Activated T-cell treated with anti-CD3 and anti-CD28 coated beads for 4 hours (primary cell): ENCODE measurements at places on chromosomes 13 and 19.

- DNase-seq = no peak
These were observed 12.9 kb downstream of the CEBPG start for GRCh38 chr19:33386361-33386858.

GRCh38 chr13:39600766-39601165 is 2.2 kb downstream of the LHFPL6 start:
- no peak for DNase-seq

DNA sequence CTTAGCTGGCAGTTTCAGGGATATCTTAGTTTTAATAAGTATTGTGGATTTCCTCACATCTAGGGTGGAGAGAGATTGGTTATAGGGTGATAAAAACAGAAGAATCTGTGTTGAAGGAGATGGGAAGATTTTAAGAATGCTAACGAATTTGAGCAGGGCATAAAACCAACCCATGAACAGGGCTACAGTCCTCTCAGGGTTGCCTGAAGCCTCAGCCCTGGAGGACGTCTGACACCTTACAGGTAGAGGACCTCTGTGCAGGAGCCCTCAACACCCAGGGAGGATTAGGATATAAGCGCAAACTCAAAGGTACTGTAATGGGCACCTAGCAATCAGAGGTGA is 461 bp upstream of the WASF3 start:
- DNase-seq = no peak

DNA sequence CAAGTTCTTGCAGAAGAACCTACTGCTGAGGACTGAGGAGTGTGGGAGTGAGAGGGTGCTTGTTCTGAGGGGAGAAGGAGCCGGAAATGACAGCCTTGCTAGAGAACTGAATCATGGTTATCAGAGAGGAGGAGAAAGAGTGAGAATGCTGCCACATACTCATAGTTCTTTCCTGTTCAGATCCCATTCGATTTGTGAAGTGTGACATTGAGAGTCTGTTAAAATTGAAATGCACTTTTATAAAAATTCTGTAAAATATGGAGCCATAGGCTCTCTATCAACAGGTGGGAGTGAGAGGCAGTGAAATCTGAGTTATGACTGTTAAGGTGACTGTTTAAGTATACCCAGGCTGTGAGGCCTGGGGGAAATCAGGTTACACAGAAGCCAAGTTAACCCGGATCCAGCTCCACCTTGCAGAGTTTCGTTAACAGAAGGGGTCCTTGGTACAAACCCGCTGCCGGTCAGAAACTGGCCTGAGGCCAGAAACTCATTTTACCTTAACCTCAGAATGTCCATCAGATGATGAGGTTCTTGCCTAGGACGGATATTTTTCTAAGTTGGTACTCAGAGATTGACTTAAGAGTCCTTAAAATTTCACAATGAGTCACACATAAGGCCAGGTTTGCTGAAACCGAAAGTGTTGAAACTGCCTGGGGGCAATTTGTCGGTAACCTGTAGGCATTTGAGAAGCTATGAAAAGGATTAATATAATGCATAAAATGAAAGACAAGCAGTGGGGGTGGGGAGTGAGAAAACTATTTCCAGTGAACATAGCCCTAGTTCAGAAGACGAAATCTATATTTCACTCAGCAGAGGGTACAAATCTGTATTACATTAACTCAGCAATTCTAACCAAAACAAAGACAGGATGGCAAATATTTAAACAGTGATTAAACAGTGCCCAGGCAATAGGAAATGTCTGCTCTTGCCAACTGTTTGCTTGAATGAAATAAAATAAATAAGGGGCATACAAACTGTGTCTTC is 350.5 kb downstream of the KCNRG start:
- peak; percentile 29 for DNase-seq

DNA sequence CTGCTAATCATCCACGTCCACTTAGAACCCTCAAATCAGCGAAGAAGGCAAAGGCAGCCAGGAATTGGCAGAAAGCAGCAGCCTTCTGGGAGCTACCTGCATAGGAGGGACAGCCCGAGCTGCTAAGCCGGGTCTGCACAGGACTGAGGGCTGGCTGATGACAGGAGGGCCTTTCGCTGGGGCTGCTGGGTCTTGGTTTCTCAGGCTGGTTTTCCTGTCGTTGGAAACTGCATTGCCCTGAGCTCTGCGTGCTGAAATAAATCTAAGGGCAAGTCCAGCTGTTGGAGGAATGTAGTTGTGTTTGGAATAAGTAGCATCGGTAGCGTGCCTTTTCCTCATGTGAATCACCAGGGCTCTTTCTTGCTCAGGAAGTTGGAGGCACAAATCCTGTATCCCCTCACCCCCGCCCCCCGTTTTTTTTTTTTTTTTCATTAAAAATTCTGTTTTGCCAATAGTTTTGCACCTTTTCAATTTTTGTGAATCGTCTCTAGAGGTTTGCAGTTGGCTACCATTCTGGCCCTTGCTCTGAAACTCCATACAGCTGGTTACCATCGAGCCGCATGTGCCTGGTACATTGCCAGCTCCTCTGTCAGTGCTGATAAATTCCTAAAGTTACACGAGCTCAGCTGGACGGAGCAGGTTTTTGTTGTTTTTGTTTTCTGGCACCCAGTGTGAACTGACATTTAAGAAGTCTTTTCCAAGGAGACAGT is 193.9 kb upstream of the RNF113B start:
- DNase-seq = no peak

DNA sequence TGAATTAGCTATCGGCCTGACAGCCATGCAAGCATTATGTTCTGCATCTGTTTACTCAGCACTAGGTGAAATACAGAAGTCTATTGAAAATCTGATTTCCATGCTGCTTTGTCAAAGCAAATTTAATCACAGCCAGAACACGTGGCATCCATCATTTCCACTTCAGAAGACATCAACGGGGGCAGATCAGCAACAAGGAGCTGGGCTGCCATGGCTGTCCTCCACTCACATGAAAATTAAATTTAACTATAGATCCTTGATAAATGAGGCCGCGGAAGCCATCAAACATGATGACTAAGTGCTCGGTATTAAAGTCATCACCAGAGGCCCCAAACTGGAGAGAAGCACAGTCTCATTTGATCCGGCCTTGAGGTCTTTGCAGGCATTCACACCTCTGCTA is 443.5 kb downstream of the HS6ST3 start:
- no peak for DNase-seq

- DNase-seq = no peak
These were observed 38.8 kb upstream of the ALOX5AP start for GRCh38 chr13:30696278-30697176.

GRCh38 chr13:100611678-100612492 is 23.3 kb upstream of the GGACT start:
- no peak for DNase-seq

- no peak for DNase-seq
These were observed 185.4 kb downstream of the POSTN start for GRCh38 chr13:37413161-37413560.

- DNase-seq = peak; percentile 57
These were observed 3.3 kb downstream of the LYL1 start for GRCh38 chr19:13099073-13099999.

DNA sequence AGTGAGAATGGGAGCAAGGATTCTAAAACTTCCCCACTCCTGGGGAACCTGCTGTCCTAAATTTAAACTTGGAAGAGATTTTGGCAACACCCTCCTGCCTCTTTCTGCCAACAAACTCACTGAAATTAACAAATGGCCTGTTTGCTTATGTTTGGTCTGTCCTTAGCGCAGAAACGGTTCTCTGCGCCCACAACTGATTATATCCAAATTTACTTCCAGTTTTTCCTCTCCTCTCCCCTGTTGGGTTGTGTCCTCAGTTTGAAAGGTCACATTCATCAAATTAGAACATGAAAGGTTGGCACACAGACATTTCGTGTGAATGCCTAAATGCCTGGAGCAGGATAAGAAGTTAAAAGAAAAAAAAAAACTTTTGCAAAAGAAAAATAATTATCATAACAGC is 56.4 kb upstream of the MRI1 start:
- DNase-seq = no peak

- DNase-seq = no peak
These were observed 24.7 kb downstream of the MAP2K2 start for GRCh38 chr19:4099041-4099764.

DNA sequence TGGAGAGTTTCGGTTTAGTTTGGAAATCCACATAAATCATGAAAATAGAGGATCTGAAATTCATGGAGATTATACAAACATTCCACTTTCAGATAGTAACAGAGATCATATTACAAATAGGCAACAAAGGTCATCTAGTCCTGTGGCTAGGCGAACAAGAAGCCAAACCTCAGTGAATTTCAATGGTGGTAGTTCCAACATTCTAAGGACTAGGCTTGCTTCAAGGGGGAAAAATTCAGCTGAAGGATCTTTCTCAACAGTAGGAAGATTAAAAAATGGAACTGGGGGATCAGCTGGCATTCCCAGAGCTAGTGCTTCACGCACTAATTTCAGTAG is 47.0 kb downstream of the FOXO1 start:
- no peak for DNase-seq

DNA sequence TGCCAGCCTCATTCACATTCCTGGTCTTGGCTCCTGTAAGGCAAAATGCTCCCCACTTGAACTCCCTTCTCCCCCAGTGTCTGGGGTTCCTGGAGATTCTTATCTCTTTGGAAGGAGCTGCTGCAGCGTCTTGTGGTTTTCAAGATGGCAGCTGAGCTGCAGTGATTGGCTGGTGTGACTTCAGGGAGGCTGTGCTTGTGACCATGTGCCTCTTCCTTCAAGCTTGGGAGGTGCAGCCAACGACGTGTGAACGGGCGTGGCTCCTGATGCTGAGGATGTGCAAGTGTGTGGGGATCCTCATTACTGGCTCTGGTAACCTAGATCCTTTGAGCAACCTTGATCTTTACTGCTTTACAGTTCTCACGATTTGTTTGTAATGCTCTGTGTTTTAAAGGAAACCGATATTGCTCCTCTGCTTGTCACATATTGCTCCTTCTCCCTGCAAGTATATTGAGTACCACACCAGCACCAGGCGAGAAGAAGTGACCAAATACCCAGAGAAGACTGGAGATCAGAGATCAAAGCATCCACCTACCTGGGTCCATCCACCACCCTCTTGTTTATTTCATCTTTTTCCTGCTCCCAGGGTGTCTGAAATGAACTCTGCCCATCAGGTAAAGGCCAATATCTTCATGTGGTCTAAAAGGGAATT is 208.5 kb downstream of the FGF9 start:
- DNase-seq = no peak

DNA sequence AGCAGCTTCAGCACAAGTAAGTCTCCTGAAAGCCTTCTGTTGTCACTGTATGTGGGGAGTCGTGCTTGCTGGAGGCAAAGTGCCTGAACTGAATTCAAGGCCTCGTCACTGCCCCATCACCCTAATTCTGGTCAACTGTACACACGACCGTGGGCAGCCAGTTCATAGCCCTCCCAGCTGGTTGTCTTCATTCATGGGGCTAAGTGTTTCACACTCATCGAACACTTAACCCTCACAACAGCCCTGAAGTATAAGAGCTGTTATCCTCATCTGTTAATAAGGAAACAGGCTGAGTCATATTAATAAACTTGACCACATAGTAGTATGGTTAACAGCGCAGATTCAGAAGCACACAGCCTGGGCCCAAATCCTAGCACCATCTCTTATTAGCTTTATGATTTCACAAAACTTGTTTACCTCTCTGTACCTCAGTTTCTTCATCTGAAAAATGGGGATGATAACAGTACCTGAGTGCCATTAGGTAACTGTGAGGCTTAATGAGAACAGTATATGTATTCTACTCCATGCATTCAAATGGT is 66.7 kb downstream of the CDADC1 start:
- DNase-seq = no peak

DNA sequence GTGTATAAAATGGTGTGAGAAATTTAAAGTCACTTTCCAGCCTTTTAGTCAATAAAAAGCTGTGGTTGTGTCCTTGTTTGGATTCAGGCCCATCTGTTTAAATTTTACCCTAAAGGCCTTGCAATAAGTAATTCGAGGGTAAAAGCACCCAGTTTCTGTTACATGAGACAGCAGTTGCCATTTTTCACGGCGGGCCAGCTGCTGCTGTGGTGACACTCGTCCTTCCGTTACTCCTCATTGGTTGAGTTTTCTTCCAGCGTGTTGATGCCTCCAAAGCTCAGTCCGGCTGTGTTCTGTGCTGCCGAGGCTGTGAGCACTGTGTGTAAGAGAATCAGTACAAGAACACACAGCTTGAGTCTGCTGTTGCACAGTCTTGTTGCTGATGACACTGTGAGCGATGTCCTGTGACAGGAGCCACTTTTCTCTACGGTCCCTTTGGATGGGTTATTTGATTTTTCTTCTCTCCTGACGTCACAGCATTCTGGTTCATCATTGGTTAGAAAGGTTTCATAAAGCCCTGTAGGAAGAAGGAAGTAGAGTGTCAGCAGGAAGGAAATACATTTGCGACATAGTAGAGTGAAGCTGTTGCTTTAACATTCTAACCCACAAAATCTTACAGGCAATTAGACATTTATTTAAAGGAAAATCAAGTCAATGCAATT is 602.5 kb upstream of the ARGLU1 start:
- DNase-seq = no peak

DNA sequence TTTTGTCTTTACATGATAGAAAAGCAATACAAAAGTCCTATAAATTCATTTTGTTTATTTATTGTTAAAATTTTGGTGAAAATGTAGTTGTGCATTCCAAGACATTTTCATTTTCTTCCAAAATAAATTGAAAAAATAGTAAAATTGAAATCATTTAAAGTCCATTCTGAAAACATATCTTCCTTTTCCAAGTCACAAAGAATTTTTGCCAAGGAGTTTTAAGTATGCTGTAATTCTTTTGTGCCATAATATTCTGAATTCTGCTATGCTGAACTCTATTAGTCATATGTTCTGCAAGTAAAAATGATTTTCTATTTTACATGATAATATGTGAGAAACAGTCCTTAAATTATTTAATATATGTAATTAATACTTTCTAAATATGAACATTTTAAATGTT is 879.6 kb upstream of the SLC10A2 start:
- DNase-seq = no peak

DNA sequence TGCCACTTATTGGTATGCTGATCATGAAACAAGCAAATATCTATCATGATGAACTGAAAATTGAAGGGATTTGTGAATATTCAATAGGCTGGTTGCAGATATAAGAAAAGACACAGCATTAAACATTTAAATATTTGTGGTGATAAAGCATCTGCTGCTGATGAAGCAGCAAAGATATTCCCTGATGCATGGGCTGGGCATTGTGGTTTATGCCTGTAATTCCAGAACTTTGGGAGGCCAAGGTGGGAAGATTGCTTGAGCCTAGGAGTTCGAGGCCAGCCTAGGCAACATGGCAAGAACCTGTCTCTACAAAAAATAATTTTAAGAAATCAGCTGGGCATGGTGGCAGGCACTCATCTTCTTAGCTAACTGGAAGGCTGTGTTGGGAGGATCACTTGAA is 54.5 kb downstream of the GPR180 start:
- no peak for DNase-seq

DNA sequence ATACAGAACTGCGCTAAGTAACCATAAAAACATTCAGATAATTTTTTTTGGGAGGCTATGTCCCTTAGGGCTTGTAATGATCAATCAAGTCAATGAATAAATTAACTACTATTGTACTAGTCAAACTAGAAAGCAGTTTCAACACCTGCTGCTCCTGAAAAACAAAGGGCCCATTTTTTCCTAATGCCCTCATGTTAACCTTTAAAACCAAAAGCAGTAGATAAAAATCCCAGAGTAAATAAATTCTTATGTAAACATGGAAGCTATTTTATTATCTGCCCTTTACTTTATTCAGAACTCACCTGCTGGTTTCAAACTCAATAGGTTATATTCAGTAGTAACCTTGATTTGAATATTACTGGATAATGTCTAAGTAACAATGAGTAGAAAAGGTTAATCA is 159.5 kb upstream of the STARD13 start:
- DNase-seq = no peak

GRCh38 chr13:50483416-50483815 is 360.1 kb downstream of the DLEU7 start:
- no peak for DNase-seq
